ENCODE measurements at places on chromosomes 4 and X.

- DNase-seq = peak; percentile 49
Measured at GRCh38 chr4:94216394-94216793, 8.7 kb downstream of the SMARCAD1 start.

- DNase-seq = no peak
Measured at GRCh38 chr4:76821641-76822040, 76.3 kb downstream of the SOWAHB start.

DNA sequence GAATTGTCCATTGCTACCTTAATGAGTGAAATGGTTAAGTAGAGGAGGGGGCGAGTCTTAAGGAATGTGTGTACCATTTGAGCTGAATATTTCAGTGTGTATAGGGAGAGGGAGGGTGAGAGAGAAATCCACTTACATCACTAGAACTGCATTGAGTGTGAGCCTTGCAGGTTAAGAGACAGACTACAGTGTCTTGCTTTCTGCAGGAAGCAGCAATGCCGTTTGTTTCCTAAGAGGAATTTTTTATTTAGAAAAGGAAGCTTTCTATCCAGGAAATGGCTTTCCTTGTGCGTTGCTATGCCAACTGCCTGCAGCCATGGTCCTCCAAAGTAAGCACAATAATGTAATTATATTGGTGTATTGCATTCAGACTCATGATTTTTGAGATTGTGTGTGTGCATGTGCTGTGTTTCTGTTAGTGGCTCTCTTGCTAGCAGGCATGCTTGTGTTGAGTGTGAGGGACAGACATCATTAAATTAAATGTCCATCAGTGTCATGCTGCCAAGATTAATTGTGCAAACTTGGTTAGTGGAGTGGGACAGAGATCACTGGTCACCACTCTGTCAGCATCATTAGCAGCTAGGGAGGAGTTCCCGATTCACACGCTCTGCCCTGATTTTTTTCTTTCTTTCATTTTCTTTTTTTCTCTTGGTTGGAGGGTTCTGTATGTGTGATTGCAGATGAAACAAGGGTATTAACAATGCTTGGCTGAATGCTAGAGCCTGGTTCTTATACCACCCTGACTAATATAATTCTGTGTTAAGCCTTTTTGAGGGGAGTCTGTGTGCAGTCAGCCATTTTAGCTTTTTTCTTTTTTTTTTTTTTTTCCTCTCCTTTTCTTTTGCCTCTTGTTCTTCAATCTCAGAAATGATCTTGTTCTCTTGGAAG, 164.3 kb downstream of the RAPGEF2 start:
- DNase-seq = no peak

DNA sequence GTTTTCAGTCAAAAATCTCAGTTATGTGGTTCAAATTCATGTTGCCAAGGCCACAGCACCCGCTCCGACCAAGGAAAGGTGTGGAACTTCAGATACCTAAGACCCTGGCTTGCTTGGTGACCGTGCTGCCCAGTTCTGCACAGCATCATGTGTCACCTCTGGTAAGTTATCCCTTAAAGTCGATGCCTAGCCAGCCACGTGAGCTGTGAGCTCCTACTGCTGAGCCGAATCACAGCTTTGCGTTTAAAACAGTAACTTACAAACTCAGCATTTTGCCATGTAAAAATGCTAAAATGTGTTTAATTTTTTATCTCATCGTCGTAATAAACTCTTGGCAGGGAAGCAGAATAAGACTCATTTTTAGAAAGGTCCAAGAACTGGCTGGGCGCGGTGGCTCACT, 5.3 kb downstream of the TMEM271 start:
- no peak for DNase-seq

DNA sequence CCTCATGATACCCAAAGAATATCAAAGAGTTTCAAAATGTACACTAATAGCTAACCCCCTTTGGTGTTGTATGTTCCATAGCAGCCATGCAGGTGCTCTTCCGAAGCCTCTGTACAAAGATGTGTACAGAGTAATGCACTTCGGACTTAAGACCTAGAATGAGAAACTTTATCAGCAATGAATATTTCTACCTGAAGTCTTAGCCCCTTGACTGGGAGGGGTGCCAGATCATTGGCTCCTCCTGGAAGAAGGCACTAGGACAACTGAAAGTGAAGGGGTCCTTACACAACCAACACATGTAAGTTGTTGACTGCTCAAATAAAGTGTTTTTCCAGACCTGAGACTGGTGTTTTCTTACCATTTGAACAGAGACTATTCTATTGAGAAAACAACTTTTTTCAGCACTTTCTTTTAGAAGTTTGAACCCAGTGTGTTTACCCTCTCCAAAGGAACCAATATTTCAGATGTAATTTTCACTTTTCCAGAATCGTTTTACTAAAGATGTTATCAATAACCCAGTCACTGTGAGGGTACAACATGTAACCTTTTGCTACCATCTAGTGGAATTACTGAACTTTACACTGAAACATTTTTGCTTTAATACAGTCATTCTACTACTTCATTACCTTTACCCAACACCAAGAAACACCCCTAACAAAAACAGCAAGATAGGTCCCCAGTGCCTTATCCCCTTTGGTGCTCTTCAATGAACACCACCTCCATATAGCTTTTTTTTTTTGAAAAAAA, 33.3 kb upstream of the PRDX4 start:
- no peak for DNase-seq

DNA sequence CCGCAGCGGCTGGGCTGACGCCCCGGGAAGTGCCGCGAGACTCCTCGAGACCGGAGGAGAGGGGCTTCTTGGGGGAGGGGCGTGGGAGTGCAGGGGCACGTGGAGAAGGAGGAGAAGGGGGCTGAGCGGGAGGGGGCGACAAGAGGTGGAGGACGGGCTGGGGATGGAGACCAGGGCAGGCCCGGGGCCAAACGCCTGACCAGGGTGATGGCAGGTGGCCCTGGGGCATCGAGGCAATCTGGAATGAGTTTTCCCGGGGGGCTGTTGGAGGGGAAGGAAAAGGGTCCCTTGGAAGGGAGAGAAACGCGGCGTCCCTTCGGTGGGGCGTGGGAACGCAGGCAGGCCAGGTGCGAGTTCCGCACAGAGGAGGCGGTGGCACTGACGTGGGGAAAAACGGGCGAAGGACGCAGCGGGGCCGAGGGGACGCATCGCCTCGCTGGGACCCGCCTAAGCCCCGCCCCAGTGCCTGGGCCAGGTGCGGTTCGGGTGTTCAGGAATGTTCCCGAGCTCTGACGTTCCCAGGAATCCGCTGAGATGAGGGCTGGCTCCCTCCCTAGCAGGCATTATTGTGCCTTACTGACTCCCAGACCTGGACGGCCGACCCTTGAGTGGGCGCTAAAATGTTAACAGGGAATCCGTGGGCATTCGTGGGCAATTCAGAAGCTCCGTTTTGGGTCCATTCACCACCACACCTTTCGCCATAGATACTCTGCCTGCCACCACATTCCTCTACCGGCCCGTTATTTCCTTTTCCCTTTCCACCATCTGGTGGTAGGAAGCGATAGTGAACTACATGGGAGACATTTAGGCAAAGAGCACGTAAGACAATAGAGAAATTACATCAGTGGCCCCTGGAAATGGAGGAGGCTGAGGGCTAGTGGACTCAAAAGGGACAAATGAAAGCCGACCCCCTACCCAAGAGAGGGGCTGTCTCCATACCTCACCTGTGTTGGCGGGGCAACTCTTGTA, 795 bp upstream of the SH3KBP1 start:
- peak; percentile 35 for DNase-seq

DNA sequence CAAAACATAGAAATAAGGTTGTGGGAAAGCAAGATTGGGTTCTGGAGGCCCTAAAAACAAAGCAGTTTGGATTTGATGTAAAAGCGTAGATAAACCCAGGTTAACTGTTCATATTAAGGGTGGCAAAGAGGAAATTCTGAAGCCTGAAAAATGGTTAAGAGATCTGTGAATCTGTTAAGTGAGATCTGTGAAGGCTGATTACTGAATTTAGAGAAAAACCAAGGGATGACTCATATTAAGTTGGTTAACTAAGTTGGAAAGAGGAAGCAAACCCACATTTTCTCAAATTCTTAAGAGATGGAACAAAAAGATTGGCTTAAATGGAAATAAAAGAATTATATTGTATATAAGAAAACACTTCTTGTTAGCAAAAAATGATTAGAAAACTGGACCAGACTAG, 22.8 kb downstream of the GPAT3 start:
- DNase-seq = no peak

GRCh38 chrX:148499638-148500422, 587 bp upstream of the AFF2 start:
- no peak for DNase-seq

DNA sequence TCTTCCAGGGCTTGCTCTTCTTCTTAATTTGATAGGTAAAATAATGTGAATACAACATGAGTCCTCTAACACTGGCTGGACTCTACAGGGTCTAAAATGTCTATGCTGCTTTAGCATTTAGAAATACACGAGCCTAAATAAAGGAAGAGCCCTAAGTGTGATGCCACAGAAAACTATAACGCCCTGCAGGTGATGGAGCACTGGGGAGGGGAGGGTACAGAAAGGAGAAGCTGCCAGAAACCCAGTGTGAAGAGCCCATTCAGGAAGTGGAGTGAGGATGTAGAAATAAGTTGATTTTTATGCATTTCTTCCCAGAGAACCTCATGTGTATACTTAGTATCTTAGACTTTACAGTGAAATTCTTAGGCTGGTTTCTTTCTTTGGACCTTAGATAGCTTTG, 83.4 kb downstream of the TNIP2 start:
- no peak for DNase-seq

GRCh38 chr4:20944961-20945360, 244.7 kb downstream of the PACRGL start:
- no peak for DNase-seq

GRCh38 chr4:184313702-184314659, 96.3 kb upstream of the ENPP6 start:
- peak; percentile 36 for DNase-seq

GRCh38 chr4:138399081-138399480, 156.9 kb upstream of the SLC7A11 start:
- no peak for DNase-seq

DNA sequence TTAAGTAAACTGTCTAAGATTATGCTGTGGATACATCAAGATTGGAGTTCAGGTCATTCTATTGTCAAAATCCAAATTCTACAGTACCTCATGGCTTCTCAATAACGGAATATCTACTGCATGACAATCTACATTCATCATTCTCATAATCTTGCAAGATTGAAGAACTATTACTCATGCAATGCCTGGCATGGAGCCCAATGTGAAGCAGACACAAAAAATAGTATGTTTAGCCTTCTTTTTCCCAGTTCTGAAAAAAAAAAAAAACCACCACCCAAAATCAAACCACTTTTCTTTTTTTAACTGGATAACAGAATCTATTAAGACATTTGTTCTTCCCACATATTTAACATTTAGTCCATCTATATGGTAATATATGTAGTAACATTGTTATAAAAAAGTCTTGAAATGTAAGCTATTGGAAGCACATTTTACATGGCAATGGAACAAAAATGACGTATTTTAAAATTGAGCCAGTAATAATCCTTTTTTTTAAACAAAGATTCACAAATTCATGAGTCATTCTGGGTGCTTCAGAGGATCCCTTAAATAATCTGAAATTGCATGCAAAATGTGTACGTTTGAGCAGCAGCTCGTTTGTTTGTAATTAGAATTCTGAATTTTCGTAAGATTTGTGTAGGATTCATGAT, 232.2 kb upstream of the FMR1 start:
- no peak for DNase-seq

GRCh38 chr4:86098691-86099090, 261.2 kb downstream of the MAPK10 start:
- DNase-seq = no peak

DNA sequence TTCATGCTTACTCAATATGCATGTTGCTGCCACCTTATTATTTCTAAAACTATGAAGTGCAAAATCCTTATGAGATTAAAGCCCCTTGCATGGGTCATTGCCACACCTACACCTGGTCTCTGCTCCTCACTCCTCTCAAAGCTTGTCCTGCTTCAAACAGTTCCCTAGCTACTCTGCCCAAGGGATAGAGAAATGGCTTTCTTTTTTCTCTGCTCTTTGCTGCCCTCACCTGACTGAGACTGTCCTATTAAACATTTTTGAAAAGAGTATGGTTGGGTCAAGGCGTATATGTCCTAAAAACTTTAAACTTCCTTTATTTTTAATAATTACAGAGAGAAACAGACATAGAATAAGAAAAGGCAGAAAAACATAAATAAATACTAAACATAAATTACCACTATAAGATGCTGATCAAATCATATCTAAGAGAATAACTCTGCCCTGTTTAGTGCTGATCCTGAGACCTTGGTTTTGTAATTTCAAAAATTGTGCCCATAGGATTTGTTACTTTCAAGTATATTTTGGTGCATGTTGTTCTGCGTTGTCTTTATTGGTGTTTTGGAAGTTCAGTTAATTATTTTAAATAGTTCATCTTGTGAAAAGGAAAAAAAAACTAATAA, 704.9 kb upstream of the PABPC4L start:
- no peak for DNase-seq

DNA sequence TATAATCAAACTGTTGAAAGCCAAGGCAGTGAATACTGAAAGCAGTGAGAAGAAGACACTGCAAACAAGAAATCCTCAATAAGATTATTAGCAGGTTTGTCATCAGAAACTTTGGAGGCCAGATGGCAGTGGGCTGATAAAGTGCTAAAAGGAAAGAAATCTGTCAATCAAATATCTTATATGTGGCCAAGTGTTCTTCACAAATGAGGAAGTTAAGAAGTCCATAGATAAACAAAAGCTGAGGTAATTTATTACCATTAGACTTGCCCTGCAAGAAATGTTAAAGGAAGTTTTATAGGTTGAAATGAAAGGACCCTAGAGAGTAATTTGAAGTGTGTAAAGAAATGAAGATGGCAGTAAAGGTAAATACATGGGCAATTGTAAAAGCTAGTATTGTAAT, 586.6 kb downstream of the RAPGEF2 start:
- DNase-seq = no peak

DNA sequence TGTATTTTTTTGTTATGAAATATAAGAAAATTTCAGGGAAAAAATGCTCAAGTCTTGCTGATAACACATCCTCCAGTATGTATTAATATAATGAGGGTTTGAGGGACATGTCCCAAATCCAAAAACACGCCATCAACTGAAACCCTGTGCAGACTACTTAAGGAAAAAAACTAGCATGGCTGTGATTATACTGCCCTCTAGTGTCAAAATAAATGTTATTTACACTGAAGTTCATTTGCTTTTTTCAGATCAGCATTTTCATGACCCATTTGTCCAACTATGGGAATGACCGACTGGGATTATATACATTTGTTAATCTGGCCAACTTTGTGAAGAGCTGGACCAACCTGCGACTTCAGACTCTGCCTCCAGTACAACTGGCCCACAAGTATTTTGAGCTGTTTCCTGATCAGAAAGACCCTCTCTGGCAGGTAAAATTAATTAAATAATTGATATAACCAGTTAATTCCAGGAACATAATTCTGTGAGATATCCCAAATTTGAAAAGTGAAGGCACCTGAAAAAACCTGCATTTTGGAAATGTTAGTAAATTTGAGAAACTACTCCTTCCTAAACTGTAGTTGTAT, 128.5 kb downstream of the PRSS12 start:
- DNase-seq = peak; percentile 12

GRCh38 chr4:136007991-136008390, 1524.3 kb downstream of the PCDH18 start:
- no peak for DNase-seq

GRCh38 chr4:16594128-16594527, 304.3 kb downstream of the LDB2 start:
- no peak for DNase-seq

Data from CD4-positive, CD25-positive, alpha-beta regulatory T cell (primary cell).